ENCODE measurements at places on chromosomes 12 and 14.

DNA sequence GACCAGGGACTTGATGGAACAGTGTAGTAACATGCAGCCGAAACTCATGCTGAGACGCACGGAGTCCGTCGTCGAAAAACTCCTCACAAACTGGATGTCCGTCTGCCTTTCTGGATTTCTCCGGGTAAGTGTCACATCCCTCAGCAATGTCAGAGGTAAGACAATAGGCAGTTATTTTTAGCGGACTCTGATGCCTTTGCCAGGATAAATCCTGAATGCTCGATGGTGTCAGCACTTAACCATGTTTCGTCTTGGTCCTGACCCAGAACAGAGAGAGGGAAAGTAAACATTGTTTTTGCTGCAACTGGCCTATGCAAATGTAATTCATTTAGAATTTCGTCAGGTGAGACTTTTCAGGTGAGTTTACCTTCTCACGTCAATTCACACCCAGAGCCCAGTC is 112.3 kb downstream of the PLXNC1 start:
- no peak for DNase-seq

DNA sequence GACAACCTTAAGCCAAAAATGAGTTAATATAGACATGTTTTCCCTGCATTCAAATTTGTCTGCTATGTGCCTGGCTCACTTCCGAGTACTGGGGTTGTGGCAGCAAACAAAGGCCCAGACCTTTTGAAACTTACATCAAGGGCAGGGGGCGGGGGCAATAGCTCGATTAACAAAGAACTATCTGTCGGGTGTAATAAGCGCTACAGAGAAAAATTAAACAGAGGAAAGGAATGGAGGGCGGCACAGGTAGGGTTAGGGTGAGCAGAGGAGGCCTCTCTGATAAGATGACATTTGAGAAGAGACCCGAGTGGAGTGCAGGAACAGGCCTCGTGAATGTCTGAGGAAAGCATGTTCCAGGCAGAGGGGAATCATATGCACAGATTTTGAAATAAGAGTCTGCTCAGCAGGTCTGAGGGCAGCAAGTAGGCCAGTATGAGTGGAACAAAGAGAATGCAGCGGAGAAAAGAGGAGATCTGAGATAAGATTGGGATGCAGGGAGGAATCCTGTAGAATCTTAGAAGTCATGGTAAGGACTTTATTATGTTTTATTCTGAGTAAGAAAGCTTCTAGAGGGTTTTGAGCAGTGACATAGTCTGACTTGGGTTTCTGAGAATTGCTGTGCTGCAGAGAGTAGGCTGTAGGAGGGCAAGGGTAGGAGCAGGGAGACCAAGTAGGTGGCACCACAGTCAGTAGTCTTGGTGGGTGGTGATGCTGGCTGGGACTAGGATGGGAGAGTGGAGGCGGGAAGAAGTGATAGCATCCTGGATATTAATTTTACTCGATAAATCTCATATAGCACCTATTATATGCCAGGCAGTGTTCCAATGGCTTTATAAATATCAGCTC is 52.6 kb downstream of the BICDL1 start:
- no peak for DNase-seq

GRCh38 chr12:54132976-54133771 is 55.6 kb downstream of the SMUG1 start:
- no peak for DNase-seq

DNA sequence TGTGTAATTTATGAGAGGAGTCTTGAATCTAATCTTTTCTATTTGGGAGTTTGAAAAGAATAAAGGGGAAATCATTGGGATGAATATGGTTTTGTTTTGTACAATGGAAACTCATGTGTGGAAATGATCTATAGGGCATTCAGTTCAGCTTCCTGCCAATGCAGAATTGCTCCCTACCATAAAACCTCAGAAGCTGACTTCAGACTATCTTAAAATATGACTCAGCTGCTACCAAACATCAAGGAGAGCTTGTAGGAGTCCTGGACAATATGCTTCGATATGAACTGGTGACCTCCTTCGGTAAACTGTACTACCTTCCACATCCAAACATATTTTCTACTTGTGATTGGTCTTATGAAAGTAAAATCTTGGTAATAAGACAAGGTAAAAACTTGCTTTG is 160.6 kb downstream of the CAPZA3 start:
- no peak for DNase-seq

- no peak for DNase-seq
Observed at GRCh38 chr14:71590131-71590530, 342.1 kb upstream of the RGS6 start.

DNA sequence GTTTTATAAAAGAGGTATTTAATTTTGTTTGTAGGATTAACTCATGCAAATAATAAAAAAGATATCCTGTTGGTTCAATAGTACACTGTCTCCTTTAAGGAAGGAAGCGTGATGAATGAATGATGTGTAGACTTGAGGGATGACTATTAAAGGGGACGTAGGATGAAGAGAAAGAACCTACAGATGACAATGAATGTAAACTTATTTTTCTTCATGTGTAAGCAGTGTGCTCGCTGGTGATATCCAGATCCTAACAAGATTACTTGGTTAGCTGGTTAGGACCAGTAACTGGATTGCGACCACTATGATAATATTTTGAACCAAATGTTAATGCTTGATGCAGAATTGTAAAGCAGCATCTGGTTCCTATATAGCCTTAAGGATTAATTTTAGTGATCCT is 2.6 kb downstream of the ARF6 start:
- no peak for DNase-seq

- no peak for DNase-seq
Observed at GRCh38 chr14:47220096-47220495, 455.3 kb downstream of the MDGA2 start.

DNA sequence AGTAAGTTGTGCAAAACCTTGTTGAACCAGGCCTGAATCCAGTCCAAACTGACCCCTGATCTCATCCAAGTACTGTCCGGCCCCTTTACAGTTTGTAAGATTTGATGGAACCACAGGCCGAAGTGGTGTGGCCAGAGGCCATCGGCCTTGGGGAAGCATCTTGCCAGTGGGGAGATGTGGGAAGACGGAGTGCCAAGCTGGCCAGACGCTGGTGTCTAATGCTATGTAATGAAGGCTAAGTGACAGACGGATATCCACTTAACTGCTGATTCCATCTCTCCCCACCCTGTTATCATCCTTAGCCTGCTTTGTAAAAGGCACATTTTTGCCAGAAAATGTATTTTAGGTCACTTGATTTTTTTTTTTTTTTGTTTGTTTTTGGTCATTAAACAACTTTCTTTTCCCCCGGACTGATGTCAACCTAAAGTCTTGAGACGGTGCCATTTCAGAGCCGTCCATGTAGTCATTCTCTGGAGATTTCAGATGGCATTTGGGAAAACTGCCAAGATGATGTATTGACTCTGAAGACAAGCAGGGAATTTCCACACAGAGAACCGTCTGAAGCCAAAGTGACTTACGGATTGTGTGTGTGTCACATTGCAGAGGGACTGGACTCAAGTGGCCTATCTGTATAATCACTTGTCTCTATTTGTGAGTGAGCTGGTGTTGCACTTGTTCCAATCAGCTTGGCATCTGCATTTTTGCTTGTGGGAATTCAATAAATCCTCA is 86.5 kb upstream of the MANSC4 start:
- DNase-seq: no peak

DNA sequence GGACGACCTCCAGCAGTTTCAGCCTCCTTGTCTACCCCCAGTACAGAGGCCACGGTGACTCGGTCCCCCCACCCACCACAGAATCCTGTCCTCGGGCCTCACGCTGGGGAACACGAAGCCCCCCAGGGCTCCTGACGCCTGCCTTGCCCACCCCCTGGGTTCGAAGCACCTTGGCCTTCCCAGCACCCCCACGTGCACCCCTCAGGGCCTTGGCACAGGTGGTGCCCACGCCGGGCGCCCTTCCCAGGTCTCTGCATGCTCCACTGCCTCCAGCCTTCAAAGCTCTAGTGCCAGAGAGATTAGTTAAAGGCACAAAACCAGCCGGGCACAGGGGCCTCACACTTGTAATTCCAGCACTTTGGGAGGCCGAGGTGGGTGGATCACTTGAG is 61.8 kb downstream of the NOC4L start:
- no peak for DNase-seq

DNA sequence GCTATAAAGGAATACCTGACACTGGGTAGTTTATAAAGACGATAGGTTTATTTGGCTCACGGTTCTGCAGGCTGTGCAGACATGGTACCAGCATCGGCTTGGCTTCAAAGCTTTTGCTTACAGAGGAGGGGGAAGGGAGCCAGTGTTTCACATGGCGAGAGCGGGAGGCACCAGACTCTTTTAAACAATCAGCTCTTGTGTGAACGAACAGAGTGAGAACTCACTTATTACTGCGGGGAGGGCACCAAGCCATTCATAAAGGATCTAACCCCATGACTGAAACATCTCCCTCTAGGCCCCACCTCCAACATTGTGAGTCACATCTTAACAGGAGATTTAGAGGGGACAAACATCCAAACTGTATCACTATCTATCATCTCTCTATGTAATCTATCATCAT is 227.4 kb downstream of the TMEM132D start:
- DNase-seq: no peak

DNA sequence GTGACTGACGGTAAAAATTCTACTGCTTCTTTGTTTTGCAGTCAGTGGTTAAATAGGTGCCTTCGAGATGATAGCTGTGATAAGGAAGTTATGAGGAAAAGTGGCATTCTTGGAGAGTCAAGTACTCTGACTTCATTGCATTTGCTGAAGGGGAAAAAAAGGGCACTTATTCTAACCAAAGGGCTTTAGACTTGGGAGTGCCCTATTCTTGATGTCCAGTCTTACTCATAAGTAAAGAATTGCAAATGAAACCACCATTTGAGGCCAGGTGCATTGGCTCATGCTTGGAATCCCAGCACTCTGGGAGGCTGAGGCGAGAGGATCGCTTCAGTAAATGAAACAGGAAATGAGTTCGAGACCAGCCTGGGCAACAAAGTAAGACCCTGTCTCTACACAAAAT is 40.3 kb downstream of the BRAP start:
- DNase-seq: no peak

DNA sequence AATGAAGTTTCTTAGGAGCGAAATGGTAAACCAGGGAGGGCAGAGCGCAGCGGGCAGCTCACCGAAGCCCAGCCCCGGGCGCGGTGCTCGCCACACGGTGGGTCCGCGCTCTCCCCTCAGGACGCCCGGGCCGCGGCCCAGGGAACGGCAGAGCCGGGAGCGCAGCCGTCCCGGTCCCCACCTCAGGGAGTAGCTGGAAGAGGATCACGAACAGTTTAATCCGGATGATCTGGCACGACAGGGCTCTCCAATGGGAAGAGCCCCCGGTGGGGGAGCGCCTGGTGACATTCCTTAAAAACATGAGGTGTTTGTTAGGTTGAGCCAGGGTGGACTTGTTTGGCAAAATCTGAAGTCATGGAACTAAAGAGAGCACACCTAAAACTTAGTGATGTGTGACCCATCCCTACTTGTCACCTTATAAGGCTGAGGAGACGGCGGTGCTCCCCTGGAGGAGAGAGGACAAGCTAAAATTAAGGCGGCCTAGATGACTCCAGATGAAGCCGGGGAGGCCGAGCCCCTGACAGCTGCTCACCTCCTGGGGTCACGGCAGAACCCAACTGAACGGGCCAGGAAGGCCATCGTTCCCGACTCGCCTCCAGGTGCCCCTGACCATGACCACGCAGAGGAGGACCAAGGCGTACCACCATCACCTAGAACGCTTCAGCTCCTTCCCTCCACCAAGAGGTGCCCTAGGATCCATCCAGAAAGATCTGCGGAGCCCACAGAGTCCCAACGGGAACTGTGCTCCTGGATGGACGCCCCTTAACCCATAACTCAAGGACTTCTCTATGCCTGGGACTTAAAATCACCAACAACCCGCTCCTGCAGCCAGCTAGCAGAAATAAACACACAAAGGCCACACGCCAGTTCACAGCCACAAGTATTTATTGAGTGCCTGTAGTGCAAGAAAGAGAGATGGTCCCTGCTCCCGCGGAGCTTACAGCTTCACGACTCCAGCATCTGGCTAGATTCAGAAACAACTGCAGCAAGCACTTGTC is 866 bp upstream of the PITPNM2 start:
- no peak for DNase-seq

DNA sequence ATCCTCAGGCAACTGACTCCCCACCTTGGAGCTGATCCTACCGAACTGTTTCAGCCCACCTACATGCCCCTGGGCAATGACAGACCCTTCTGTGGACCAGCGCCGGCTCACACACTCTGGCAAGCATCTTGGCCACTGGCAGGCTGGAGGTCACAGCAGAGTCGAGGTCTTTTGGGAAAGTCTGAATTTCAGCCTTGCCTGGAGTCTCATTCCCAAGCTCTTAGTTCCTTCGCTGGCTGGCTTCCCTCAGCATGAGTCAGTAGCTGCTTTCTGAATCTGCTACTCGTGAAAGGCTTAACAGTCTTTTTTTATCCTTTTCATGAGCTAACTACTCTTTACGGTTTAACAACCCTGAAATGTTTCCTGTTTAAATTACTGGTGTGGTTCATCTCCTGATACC is 44.5 kb downstream of the ASCL4 start:
- DNase-seq: no peak

GRCh38 chr14:89912667-89913211 is 41.8 kb downstream of the EFCAB11 start:
- no peak for DNase-seq

GRCh38 chr12:5043589-5044419 is at the start of gene KCNA5:
TSS of gene KCNA5 (plus strand) at chr12:5043879. CDS start at chr12:5044148, 269 bp downstream.
- no peak for DNase-seq

DNA sequence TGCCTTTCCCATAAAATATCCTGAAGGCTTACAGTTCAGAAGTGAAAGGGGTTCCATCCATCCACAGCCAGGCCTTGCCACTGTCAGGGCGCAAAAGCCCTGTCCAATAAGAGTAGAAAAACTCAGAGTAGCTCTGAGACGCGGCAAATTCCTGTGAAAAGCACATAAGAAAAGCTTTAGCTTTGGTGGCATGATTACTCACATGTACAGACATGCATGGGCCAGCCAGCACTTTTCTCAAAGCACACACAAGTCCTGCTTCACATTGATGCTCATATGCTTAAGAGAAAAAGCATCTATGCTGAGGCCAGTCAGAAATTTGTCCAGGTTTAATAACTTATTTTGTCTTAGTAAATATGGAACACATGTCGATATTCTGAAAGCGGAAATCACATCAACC is 25.5 kb downstream of the CLEC1A start:
- DNase-seq: no peak

- DNase-seq: no peak
Observed at GRCh38 chr12:10900972-10901371, 8.4 kb downstream of the TAS2R13 start.
